ENCODE measurements at places on chromosomes 2 and 18. TPM values are rescaled to one million over a fixed set of nuclear protein-coding genes. Genes with fewer than 3 reads are reported as not detected.

GRCh38 chr18:58118536-58118935 is 74.5 kb downstream of the NEDD4L start:
- no peak overlapping the region for H3K4me3 ChIP-seq
- no peaks in the 10 kb centered on the region for H3K4me1 ChIP-seq
- no peaks in the 10 kb centered on the region for H3K27me3 ChIP-seq
- no peaks in the 10 kb centered on the region for H3K36me3 ChIP-seq
- no peak overlapping the region for H3K27ac ChIP-seq

DNA sequence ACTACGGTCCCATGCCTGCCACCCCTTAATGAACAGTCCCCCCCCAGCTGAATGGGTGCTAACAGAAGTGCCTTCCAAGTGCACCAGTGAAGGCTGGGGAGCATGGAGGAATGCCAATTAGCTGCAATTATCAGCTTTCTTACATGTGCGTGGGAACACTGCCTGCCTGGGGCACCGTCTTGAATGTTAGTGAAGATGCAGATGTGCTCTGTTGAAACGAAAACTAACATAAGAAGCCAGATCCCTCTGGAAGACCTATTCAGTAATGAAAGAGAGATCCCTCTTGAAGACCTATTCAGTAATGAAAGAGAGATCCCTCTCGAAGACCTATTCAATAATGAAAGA is 154.5 kb downstream of the CLIP4 start:
- peaks cover 5% of the 10 kb centered on the region for H3K27me3 ChIP-seq
- no peak overlapping the region for H3K27ac ChIP-seq
- H3K4me3 ChIP-seq: no peak overlapping the region
- H3K36me3 ChIP-seq: no peaks in the 10 kb centered on the region
- no peak for DNase-seq

DNA sequence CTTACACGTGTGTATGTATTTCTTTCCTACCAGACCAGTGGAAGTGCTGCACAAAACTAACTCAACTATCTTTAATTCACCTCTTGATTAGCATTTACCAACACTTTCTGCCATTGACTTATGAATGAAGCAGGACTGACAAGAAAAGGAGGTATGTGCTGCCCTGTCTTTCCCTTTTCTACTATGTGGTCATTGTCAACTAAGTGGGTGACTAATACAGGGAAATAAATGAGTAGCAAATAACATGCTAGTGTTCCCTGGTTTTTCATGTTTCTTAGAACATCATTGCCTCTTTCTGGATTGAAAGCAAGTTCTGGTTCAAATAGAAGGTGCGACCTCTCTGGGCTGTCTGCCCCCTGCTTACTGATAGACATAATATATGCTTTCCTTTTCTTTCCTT is 58.0 kb downstream of the LINC00305 start:
- no peak overlapping the region for H3K4me3 ChIP-seq
- no peak overlapping the region for H3K27ac ChIP-seq
- DNase-seq: no peak
- peaks cover 3% of the 10 kb centered on the region for H3K27me3 ChIP-seq
- H3K36me3 ChIP-seq: no peaks in the 10 kb centered on the region

Gene UBR3
- total RNA-seq: 18.1 TPM

DNA sequence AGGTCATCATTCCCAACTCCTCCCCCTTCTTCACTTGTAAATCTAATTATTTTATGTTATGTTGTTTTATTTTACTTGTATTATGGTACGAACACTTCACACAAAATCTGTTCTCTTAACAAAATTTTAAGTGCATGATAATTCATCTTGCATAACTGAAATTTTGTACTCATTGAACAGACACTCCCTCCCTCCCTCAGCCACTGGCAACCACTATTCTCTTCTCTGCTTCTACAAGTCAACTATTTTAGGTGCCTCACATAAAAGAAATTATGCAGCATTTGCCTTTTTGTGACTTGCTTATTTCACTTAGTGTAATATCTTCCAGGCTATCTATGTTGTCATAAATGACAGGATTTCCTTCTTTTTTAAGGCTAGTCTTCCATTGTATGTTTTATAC is 30.4 kb upstream of the OSBPL6 start:
- no peaks in the 10 kb centered on the region for H3K36me3 ChIP-seq
- H3K4me3 ChIP-seq: no peak overlapping the region
- no peaks in the 10 kb centered on the region for H3K4me1 ChIP-seq
- no peak for DNase-seq
- H3K27ac ChIP-seq: no peak overlapping the region

Gene NDC80
- 79.3 TPM for total RNA-seq

DNA sequence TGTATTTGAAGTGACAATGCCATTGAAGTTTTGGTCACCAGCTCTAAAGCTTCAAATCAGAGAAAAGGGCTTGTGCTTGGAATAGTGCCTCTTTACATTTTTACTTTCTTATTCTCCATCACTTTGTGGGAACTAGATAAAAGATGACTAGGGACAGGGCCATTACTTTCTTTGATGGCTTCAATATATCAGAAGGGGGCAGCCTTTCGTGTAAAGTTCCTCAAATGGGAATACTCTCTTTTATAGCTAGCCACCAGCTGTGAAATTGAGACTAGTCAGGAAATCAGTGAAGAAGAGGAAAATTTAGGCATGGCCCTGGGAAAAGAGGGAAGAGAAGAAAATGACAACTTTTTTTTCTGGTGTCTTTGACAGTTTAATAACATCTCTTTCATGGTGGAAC is 242.5 kb downstream of the DCC start:
- H3K4me1 ChIP-seq: no peaks in the 10 kb centered on the region
- no peak for DNase-seq
- no peak overlapping the region for H3K27ac ChIP-seq
- no peak overlapping the region for H3K4me3 ChIP-seq

Gene APCDD1
- total RNA-seq: not detected

DNA sequence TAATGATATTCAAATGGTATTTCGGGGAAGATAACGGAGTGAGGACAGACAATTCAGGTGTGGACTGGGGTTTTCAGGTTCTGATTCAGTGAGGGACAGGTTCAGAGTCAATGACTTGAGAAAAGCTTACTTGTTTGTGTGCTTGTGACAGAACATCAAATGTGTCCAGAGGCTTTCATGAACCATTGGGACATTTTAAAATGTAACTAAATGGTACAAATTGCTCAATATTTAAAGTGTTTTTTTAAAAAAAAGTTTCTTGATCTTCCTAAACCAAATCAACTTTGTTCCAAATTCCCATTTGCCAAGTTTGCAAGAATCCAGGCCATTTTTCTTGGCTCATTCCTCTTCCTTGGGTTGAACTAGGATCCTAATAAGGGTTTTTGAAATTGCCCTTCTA is 59.4 kb upstream of the BZW1 start:
- H3K36me3 ChIP-seq: no peaks in the 10 kb centered on the region
- no peaks in the 10 kb centered on the region for H3K4me1 ChIP-seq
- no peak overlapping the region for H3K27ac ChIP-seq
- no peak for DNase-seq
- H3K27me3 ChIP-seq: peaks cover 22% of the 10 kb centered on the region
- H3K4me3 ChIP-seq: no peak overlapping the region

Gene KCNG2
- total RNA-seq: not detected

- H3K27me3 ChIP-seq: no peaks in the 10 kb centered on the region
- H3K4me3 ChIP-seq: no peak overlapping the region
- no peak overlapping the region for H3K27ac ChIP-seq
- no peaks in the 10 kb centered on the region for H3K36me3 ChIP-seq
- no peak for DNase-seq
These were observed 101.4 kb downstream of the RBMS1 start for GRCh38 chr2:160392201-160392600.

DNA sequence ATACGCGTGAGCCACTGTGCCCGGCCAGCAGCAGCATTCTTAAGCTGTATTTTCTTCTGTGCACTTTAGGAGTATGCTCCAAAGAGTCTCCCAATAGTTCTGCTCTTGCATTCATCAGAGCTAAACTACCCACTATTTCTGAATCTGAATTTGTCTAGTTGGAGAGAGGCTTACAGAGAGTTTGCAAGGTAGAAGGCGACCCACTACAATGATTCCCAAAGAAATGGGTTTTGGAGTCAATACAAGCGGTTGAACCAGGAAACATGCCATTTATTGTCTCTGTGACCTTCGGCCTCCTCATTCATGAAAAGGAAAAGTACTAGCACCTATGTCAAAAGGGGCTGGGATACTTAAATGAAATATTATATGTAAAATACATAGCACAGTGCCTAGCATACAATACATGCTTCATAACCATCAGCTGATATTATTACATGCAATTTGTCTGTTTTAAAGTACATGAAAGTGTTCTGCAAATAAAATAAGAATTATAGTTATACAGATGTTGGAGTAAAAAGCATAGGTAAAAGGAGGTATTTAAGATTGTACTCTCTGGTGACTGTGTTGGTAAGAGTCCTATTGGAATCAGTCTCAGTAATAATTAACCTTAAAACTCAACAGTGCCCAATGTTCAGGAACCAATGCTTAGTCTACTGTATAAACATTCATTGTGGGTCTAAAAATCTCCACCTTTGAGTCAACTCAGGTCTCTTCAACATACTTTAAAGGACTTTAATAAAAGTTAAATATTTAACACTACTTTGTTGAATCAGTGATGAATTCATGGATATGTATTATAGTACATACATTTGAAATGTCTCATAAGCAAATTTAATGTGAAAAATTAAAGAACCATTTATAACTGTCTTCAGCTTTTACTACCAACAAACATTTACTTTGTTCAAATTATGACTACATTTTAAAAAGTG is 89.8 kb upstream of the GRB14 start:
- no peak overlapping the region for H3K4me3 ChIP-seq
- DNase-seq: no peak
- no peaks in the 10 kb centered on the region for H3K27me3 ChIP-seq
- H3K27ac ChIP-seq: no peak overlapping the region
- no peaks in the 10 kb centered on the region for H3K36me3 ChIP-seq

Data from activated CD4-positive, alpha-beta memory T cell treated with anti-CD3 and anti-CD28 coated beads for 36 hours (primary cell).